ENCODE measurements at places on chromosomes 13 and 19. TPM values are rescaled to one million over a fixed set of nuclear protein-coding genes. Genes with fewer than 3 reads are reported as not detected.

The FREM2 gene
- total RNA-seq, result not detected

The OR10H4 gene
- not detected for total RNA-seq

The EFNA2 gene
- total RNA-seq, result not detected

The NLRP9 gene
- total RNA-seq, result not detected

The ZNF700 gene
- total RNA-seq, result 26.4 TPM

The ZNF90 gene
- total RNA-seq, result 4.0 TPM

The ZNF536 gene
- total RNA-seq, result not detected

The MEDAG gene
- total RNA-seq, result not detected

The PRKCSH gene
- 279 TPM for total RNA-seq

The CFD gene
- total RNA-seq, result 11.4 TPM

The CACNA1A gene
- 1.1 TPM for total RNA-seq

The SLC46A3 gene
- total RNA-seq, result 11.9 TPM

The PDE4C gene
- not detected for total RNA-seq

The HAUS5 gene
- total RNA-seq, result 23.6 TPM

The ETV2 gene
- 0.71 TPM for total RNA-seq

The ZNF562 gene
- 10.7 TPM for total RNA-seq

The ZNF738 gene
- 9.8 TPM for total RNA-seq

The APC2 gene
- total RNA-seq, result 0.21 TPM

The SIGLECL1 gene
- not detected for total RNA-seq

The DOCK9 gene
- 193 TPM for total RNA-seq

The RNF17 gene
- total RNA-seq, result not detected

The SDHAF1 gene
- 23.8 TPM for total RNA-seq

The LRRC4B gene
- total RNA-seq, result not detected

The DYRK1B gene
- total RNA-seq, result 10.9 TPM
